ENCODE measurements at places on chromosomes 12 and 14. TPM values are rescaled to one million over a fixed set of nuclear protein-coding genes. Genes with fewer than 3 reads are reported as not detected.
A peak's percentile ranks its signal among the peaks of the same experiment; 100 is the strongest.

OLR1 gene
- total RNA-seq, result 2.5 TPM

C12orf50 gene
- total RNA-seq, result not detected

BRMS1L gene
- total RNA-seq, result 5.5 TPM

PRKD1 gene
- total RNA-seq, result 7.5 TPM

BMAL2 gene
- total RNA-seq, result 1.6 TPM

DNA sequence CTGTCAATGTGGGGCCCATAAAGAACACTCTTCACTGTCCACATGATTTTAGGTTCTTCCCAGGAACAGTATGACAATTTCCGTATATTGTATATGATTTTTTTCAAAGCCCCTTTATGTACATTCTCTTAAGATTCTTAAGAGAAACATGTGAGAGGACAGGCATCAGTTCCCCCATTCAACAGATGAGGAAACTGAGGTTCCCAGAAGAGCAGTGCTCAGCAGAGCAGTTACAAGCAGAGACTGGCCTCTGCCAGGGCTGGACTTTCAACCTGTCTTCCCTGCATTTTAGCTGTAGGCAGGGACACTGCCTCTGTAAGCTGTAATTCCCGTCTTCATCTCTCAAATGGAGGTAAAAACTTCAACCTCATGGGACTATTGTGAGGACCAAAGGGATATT lies 77.7 kb downstream of the RBM19 start:
- no peak overlapping the region for H3K27ac ChIP-seq
- DNase-seq, result no peak
- no peak overlapping the region for H3K4me3 ChIP-seq
- H3K27me3 ChIP-seq, result no peaks in the 10 kb centered on the region
- no peaks in the 10 kb centered on the region for H3K36me3 ChIP-seq
- H3K4me1 ChIP-seq, result no peaks in the 10 kb centered on the region

GRCh38 chr12:93904124-93904523 lies 226.9 kb downstream of the CRADD start:
- no peaks in the 10 kb centered on the region for H3K36me3 ChIP-seq
- no peaks in the 10 kb centered on the region for H3K27me3 ChIP-seq
- H3K4me1 ChIP-seq, result peaks cover 5% of the 10 kb centered on the region
- no peak overlapping the region for H3K4me3 ChIP-seq

- H3K27ac ChIP-seq, result peak overlapping the region; percentile 92
- H3K4me3 ChIP-seq, result peak overlapping the region; percentile 53
- H3K36me3 ChIP-seq, result no peaks in the 10 kb centered on the region
- DNase-seq, result no peak
These were observed 902 bp downstream of the ABCD2 start for GRCh38 chr12:39618701-39619100.

- no peaks in the 10 kb centered on the region for H3K4me1 ChIP-seq
- H3K27ac ChIP-seq, result no peak overlapping the region
These were observed 20.7 kb upstream of the SDR39U1 start for GRCh38 chr14:24463017-24463883.

DNA sequence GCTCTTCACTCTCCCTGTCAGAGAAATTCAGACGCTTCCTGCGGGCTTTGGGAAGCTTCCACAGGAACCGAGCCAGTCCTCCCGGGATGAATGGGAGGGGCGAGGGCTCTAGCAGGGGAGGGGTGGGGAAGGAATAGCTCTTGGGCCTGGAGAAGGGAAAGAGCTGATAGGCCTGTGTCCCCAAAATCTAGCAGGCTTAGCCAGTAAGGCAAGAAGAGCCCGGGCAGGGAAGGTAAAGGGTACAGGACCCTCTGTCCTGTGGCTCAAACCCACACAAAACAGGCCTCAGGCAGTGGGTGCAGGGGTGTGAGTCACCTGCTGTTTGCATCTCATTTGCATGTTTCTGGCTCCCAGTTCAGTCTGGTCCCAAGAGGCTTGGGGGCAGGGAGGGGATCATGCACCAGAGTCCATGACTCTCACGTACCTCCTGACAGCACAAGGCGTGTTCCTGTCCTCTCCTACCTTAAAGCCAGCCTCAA lies 8.7 kb upstream of the SMUG1 start:
- no peak for DNase-seq
- no peak overlapping the region for H3K4me3 ChIP-seq
- H3K36me3 ChIP-seq, result no peaks in the 10 kb centered on the region
- no peak overlapping the region for H3K27ac ChIP-seq
- H3K27me3 ChIP-seq, result no peaks in the 10 kb centered on the region
- H3K4me1 ChIP-seq, result no peaks in the 10 kb centered on the region

DNA sequence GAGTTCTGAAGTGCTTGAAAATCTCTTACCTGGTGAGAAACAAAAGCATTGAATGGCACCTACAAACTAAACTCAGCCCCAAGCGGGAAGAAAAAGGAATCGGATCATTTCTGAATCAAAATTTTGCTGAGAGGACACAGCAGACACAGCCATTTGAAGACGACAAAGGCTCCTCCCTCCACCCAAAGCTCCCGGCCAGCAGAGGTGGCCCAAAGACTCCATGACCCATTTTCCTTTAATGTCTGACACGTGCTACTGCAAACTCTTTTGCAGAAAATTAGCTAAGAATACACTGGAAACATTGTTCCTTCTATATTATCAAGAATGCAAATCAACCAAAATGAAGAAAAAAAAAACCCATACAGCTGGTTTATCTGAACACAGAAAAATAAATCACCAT lies 85.9 kb upstream of the FOXN3 start:
- no peak overlapping the region for H3K27ac ChIP-seq
- no peak overlapping the region for H3K4me3 ChIP-seq
- peak; percentile 16 for DNase-seq
- H3K4me1 ChIP-seq, result peaks cover 32% of the 10 kb centered on the region
- no peaks in the 10 kb centered on the region for H3K27me3 ChIP-seq
- no peaks in the 10 kb centered on the region for H3K36me3 ChIP-seq

- H3K4me1 ChIP-seq, result peaks cover 15% of the 10 kb centered on the region
- H3K36me3 ChIP-seq, result no peaks in the 10 kb centered on the region
- DNase-seq, result no peak
- no peak overlapping the region for H3K4me3 ChIP-seq
- no peaks in the 10 kb centered on the region for H3K27me3 ChIP-seq
These were observed 98.0 kb downstream of the VCPKMT start for GRCh38 chr14:50018201-50018932.

GRCh38 chr14:99910337-99911309 lies 117.4 kb downstream of the EML1 start:
- peaks cover 45% of the 10 kb centered on the region for H3K36me3 ChIP-seq
- DNase-seq, result no peak
- H3K4me1 ChIP-seq, result no peaks in the 10 kb centered on the region

DNA sequence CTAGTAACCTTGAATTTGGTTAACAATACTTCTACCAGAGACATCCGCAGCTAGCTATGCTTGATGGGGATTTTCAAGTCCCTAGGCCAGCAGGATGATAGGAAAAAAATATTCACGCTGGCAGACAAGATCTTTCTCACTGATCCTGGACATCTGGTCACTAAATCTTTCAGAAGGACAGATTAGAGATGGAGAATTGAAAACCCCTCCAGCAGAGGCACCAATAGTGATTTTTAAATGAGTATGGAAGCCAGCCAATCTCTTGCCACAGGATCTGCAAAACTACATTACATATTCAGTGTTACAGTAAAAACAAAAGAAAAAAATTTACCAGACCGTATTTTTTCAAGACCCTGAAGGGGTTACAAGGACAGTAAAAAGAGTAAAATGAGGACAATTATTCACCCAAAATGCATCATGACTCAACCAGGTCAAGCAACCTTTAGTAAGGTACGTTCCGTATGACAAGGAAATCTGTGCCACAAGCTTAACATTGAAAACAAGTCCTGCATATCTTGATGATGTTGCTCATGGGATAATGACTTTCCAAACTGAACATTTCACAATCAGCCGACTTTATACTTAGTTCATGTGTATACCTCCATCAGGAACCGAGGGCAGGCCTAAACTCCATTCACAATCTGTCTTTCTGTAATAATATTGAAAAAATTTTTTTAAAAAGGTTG lies 239.5 kb downstream of the GXYLT1 start:
- no peaks in the 10 kb centered on the region for H3K27me3 ChIP-seq
- DNase-seq, result no peak
- H3K4me1 ChIP-seq, result no peaks in the 10 kb centered on the region
- no peaks in the 10 kb centered on the region for H3K36me3 ChIP-seq

DNA sequence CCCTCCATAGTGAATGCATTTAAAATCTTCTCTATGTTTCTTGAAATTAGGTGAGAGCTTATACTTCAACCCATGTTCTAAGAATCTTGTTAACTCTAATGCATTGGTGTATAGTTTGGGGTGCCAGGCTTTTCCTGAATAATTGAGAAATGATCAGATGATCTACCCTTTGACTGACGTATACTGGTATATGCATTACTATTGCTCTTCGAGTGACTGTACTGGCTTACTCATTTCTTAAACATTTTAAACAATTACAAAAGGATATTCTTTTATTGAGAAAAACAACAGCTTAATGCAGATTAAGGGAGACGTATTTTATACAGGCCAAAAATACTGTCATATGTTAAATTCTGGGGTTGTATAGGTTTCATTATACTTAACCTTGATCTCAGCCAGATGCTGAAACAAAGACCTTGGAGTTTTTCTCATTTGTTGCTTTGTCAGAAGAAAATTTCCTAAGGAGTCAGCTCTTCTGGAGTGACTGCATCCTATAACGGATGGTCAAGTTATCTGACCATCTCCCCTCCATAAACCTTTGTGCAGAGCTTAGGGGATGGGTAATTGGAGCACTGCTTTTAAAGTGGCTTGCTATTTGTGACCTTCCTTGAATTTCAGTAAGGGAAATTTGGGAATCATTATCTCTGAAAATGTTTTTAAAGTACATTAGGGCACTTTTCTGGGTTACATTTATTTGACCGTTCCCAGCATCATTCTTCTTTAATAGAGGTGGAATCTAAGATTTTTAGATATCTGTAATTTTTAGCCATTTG lies 507.6 kb downstream of the PCNX1 start:
- no peak overlapping the region for H3K27ac ChIP-seq
- DNase-seq, result no peak
- H3K4me1 ChIP-seq, result no peaks in the 10 kb centered on the region
- H3K4me3 ChIP-seq, result no peak overlapping the region
- H3K27me3 ChIP-seq, result no peaks in the 10 kb centered on the region
- no peaks in the 10 kb centered on the region for H3K36me3 ChIP-seq

DNA sequence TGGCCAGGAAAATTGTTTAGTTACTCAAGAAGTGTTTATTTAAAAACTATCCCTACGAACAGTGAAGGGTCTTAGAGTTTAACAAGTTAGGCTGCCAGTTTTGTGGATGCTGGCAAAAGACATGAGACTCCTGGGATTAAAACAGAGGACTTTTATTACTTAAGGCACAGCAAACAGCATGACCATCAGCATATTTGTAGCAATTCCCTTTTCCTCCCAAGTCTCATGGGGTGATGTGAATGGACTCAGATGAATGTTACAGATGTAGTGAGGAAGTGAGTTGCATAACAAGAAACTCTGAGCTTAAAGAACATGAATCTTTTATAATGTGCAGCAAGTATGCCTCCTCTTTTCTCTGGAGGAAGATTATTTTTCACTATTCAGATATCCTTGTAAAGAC lies 695.8 kb downstream of the RPS29 start:
- no peak for DNase-seq
- no peaks in the 10 kb centered on the region for H3K27me3 ChIP-seq
- H3K4me1 ChIP-seq, result no peaks in the 10 kb centered on the region
- no peaks in the 10 kb centered on the region for H3K36me3 ChIP-seq
- no peak overlapping the region for H3K4me3 ChIP-seq

DNA sequence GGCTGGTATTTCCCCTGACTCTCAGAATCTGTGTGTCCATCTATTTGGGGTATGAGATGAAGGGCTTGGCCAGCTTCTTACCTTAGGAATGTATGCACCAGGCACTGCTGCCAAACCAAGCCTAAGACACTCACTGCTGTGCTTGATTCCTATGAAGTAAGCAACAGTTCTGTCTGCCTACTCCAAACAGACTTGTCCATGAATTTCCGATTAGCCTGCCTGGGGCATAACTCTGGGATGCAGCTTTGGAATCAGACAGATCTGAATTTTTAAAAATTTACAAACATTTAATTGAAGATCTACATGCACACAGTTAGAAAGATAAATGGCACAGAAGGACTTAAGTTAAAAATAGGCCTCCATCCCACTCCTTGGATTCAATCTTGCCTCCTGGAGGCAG lies 59.5 kb upstream of the JDP2 start:
- DNase-seq, result no peak
- no peak overlapping the region for H3K4me3 ChIP-seq

Data from right atrium auricular region (tissue), 2 donors.